ENCODE measurements at places on chromosomes 7 and 10.

DNA sequence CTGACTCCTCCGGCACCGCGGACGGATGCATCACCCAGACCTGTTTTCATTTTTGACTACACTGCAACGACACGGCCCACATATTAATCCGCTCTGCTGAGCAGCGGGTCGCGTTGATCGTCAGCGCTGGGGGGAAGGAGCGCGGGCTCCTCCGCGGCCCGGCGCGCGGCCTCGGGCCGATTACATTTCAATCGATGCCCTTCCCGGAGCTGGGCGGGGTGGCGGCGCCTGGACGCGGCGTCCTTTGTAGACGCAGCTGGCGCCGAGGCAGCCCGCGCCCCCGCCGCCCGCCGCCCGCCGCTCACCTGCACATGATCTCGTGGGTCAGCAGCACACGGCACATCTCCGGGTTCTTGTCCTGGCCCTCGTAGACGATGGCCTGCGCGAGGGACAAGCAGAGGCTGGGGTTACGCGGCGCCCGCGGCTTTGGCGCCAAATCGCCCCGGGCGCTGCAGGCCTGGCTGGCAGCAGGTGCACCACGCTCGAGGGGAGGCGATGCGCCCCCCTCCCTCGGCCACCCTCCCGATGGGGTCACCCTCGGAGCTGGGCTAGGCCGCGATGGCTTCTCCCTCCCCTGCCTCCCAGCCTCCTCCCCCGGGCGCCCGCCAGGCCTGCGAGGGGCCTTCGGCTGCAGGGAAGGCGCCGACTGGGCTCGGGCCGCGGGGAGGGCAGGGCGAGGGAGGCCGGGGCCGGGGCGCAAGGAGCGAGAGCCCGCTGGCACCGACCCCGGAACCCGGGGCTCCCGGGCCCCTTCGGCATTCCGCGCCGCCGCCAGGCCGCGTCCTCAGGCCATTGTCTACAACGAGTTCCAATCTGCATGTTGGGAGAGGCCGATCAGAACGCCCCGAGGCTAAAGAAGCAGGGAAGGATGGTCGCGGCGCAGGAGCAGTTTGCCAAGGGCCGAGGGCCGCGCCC is 5.2 kb downstream of the EBF3 start:
- DNase-seq, result no peak

DNA sequence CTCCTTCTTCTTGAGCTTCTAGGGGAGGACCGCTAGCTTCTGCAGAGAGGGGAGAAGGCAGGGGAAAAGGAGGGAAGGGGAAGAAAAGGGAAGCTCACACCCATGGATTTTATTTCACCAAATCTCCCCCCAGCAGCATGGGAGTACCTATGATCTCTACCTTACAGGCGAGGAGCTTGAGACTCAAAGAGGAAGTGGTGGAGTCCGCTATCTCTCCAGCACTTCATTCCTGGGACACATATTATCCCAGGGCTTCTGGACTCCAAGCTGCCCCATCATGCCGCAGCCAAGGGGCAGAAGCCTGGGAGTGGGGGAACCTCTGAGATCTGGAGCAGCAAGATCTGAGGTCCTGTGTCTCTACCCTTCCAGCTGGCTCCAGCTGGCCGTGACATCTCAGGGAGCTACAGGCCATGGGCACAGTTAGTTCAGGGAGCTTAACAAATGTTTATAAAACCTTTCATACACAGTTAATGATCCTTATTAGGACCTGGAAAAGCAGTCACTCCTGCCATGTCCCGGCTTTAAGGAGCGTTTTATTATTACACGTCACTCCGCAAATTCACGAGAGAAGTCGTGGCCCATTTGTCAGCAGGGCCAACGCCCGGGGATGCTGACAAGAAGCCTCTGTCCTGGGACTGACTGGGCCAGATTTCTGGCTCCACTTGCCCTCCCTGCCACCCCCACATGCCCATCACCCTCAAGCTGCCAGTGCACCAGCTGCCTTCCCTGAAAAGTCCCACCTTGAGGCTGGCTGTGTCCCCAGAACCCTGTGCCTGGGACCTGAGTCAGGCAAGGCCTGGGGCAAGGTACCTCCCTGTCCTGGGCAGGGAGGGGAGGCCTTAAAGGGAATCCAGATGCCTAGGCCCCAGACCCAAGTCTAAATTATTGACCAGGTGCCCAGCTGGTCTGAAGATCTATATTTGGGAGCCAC is 132.1 kb upstream of the ZMIZ1 start:
- DNase-seq, result no peak

DNA sequence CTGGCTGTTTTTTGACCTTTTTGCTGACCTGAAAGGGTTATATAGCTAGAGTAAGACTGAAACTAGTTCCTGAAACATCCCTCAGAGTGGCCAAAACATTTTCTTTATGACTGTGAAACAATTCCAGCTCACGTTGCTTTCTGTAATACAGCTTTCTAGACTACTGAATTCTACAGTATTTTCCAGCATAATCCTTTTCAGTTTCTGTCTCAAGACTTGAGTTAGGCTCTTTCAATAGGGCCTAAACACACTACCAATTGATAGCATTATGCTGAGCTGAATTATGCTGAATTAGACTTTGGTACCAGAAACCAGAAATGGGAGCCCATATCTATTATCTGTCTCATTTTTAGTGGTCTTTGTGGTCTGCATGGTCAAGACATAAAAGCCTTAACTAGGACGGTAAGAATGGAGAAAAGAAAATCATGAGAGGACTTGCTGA is 72.6 kb downstream of the EPDR1 start:
- no peak for DNase-seq

DNA sequence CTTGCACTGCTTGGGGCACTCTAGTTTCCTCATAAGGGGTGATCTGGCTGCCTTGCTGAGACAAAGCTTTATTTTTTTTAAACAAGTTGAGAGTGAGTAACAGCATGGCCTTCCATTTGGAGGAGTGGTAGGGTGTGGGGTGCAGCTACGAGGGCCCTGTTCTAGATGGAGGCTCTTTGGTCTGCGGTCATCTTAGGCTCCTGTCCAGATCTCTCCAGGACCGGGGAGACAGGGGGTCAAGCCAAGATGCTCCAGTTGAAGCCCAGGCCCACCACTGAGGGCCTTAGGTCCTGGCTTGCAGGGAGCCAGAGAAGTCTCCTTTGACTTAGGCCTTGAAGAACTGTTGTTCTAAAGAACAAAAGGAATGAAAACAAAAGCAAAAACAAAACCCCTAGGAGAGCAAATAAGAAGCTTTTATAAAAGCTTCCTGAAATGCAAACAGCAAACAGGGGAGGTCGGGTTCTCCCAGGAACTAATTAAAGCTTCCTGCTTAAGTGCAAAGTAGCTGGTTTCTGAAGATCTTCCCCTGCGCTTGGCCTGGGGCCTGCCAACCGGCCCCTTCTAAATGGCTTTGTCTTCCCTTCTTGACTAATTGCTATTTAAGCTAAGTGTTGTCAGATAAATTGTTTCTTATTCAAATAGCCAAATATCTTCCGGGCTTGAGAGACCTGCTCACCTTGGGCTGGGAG is 259.2 kb downstream of the GLRX3 start:
- DNase-seq, result no peak

DNA sequence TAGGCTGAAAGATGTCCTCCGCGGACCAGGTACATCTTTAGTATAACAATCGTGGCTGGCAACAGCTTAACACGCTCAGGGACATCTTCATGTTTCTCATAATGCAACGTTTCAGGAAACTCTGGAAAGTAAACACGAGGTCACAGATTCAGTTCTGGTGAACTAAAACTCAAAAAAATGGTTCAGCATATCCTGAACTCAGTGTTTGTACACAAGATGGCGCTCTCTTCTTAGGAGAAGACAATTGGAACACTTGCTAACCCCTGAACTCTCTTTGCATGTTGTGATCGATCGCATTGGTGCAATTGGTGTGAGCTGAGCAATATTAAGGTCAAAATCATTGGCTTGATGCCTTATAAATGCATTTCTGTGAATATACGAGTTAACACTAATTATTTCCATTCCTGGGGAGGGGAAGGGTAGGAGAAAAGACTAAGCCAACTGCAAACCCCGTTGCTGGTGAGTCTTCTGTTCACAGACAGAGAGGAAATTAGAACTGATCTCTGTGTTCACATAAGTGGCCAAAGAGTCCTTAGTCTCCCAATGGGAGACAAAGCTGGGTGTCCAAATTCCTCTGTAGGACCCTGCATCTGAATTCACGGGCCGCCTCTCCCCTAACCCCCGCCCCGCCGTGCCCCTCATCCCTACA is 52.6 kb upstream of the FAM180A start:
- peak; percentile 78 for DNase-seq

GRCh38 chr10:11235771-11236170 is 218.1 kb downstream of the CELF2 start:
- DNase-seq, result no peak
